ENCODE measurements at places on chromosomes 1 and 21.
A peak's percentile ranks its signal among the peaks of the same experiment; 100 is the strongest.

DNA sequence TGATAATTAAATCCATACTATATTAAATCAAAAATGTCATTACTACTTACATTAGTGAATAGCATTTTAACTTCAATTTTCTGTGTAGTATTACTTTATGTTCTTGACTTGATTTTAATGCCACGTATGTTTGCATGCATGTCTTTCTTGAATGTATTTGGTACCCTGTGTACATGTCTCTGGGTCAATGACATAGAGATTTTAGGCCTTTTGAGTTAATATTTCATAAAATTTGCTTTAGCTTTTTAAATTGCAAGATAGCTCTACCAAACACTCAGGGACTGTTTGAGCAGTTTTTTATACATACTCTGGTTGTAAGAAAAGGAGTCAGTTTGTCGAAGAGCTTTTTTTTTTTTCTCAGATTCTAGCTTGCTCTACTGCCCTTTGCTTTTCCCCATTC lies 1.5 kb downstream of the MLLT11 start:
- no peak for DNase-seq

DNA sequence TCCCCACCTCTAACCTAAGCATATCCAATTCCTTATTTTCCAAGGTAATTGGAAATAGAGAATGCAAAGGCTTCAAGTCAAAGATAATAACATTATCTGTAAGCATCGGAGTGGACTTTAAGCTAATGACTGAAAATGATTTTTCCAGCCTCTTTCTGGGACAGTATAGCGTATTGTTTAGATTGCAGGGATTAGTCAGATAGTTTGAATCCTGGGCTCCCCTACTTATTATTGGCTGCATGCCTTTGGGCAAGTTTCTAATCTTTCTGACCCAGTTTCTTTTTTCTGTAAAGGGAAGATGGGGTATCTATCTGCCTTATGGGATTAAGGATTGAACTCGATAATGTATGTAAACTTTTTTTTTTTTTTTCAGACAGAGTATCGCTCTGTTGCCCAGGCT lies 1.5 kb upstream of the CDC20 start:
- DNase-seq, result no peak

DNA sequence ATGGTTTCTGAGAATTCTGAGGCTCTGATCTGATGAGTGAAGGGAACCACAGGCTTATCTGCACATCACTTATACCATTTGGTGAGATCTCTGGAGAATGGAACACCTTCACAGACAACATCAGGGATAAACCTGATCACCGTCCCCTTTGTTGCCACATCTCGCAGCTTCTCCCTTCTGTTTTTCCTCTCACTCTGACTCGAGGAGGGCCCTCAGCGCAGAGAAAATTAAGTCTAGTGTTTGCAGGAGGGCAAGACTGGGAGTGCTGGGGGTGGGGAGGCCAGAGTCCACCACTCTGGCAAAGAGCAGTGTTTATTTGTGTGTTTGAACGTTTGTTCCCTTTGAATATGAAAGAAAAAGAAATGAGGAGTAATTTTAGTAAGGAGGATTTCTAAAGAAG lies 29.0 kb upstream of the BATF3 start:
- no peak for DNase-seq

GRCh38 chr1:154777781-154778180 lies 92.3 kb downstream of the KCNN3 start:
- DNase-seq, result no peak

- DNase-seq, result no peak
Observed at GRCh38 chr1:243727503-243728203, 122.4 kb downstream of the AKT3 start.

- no peak for DNase-seq
Observed at GRCh38 chr1:184824691-184825323, 70.1 kb upstream of the EDEM3 start.

- DNase-seq, result peak; percentile 68
Observed at GRCh38 chr21:21163904-21164303, 165.7 kb downstream of the NCAM2 start.

DNA sequence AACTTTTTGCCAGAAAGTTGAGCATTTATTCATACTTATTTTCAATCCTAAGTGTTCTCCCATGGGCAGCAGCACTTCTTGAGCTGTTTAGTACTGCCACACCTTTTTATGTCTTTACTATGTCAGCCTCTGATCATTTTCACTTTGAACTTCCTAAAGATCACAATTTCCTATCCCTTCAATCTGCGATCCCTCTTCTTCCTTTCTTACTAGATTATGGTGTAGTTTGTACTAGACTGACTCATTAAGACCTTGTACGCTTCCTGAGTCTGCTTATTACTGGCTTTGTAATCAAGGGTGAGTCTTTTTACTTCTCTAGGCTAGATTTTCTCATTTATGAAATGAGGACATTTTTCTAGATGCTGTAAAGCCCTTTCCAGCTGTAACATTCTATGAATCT lies 55.1 kb downstream of the LRIG2 start:
- DNase-seq, result no peak

GRCh38 chr21:21690068-21690665 lies 692.0 kb downstream of the NCAM2 start:
- DNase-seq, result no peak

- DNase-seq, result no peak
Observed at GRCh38 chr1:29211086-29212030, 19.4 kb downstream of the MECR start.

GRCh38 chr1:111234866-111235265 lies 7.4 kb downstream of the CHI3L2 start:
- peak; percentile 47 for DNase-seq

- no peak for DNase-seq
Observed at GRCh38 chr1:156664767-156665411, 12.3 kb downstream of the NES start.

- no peak for DNase-seq
Observed at GRCh38 chr1:26372039-26372438, 511 bp downstream of the ZNF683 start.

- peak; percentile 72 for DNase-seq
Observed at GRCh38 chr1:234114648-234115307, 210.3 kb downstream of the SLC35F3 start.

- DNase-seq, result no peak
Observed at GRCh38 chr1:20733360-20733975, 965 bp upstream of the SH2D5 start.

DNA sequence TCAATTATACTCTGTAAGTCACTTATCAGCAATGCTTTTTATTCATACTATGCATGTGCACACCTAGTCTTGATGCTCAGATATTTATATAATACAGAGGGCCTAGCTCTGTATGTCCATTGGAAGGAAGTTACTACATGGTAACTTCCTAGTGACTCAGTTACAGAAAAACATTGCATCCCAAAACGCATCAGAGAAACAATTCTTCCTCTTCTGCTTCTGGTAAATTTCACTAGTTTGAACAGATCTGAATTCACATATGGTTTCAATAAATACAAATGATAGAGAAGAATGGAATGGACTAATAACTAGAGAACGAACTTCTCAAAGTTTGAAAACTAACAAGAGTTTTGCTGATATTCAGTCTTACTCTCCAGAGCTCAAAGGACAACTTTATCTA lies 811.3 kb upstream of the ADGRL2 start:
- no peak for DNase-seq

DNA sequence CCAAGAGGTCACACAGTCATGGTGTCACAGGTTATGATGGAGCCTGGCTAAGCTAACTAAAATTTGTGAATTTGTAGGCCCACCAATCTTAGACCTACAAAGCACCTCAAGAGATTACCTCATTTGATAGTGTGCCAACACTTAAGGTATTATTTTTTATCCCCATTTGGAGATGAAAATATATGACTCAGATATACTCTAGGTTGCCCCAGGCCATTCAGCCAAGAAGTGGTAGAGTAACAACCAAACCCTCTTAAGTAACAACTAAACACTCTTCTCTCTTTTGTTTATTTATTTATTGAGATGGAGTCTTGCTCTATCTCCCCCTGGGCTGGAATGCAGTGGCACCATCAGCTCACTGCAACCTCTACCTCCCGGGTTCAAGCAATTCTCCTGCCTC lies 14.3 kb downstream of the NPL start:
- no peak for DNase-seq

DNA sequence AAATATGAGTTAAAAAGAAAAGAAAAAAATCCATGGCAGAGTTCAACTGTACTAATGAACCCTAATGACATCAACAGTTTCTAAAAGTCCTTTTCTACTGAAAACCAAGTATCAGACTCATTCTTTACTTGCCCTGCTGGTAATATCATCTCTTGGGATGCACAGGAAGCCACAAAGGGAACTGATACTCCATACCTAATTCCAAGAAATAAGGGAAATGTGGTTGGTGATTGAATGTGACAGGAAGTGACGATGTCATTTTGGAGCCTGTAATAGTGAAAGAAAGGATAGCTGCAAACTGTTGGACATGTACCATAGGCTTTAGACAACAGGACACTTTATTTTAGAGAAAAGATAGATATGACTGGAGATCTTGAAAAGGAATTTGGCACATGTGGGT lies 98.7 kb upstream of the VAV3 start:
- no peak for DNase-seq

GRCh38 chr1:170146720-170147263 lies 1.0 kb downstream of the NTMT2 start:
- no peak for DNase-seq

DNA sequence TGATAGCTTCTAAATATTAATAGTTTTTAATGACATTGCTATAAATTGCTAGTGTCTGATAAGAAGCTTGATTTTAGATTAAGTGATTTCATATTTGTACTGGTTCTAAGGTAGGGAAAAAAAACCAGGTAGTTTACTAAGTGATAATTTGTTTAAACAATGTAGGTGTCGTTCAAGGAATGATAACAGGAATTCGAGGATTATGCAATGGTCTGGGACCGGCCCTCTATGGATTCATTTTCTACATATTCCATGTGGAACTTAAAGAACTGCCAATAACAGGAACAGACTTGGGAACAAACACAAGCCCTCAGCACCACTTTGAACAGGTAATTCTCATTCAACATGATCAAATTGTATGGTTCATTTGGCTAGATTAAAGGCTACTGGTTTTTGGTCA lies 52.4 kb downstream of the SASS6 start:
- DNase-seq, result no peak

GRCh38 chr1:110688514-110688913 lies 13.8 kb upstream of the KCNA3 start:
- no peak for DNase-seq

- DNase-seq, result no peak
Observed at GRCh38 chr1:112687361-112687760, 12.9 kb downstream of the MOV10 start.

GRCh38 chr1:226510453-226510852 lies 38.1 kb upstream of the STUM start:
- DNase-seq, result no peak

DNA sequence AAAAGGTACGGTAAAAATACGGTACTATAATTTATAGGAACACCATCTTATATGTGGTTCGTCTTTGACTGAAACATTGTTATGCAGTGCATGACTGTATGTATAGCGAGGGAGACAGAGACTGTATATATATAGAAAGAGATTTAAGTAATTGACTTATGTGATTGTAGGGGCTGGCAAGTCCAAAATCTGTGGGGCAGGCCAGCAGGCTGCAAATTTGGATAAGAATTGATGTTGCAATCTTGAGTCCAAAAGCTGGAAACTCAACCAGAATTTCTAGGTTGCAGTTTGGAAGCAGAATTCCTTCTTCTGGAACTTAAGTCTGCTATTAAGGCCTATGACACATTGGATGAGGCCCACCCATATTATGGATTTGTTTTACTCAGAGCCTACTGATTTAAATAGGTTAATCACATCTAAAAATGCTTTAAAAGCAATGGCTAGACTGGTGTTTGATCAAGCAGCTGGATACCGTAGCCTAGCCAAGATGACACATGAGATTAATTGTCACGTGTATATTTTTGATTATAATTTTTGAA lies 42.0 kb downstream of the LAMC1 start:
- DNase-seq, result no peak

GRCh38 chr1:94286864-94287437 lies 49.6 kb upstream of the ARHGAP29 start:
- DNase-seq, result no peak

DNA sequence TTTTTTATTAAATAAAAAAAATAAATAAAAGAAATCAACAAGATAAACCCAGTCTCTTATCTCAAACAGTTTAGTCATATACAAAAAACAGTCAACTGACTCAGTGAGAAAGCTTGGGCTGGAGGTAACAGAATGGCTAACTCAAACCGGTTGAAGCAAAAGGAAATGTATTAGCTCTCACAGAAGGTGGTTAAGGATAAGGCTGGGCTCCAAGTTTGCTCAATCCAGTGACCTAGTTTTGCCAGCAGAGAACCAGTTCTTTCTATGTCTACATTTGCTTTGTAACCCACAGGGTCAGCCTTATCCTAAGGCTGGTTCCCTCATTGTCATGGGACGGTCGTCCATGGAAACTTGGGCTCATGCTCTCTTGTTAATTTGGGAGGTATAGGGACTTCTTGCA lies 144.5 kb upstream of the L1TD1 start:
- no peak for DNase-seq

DNA sequence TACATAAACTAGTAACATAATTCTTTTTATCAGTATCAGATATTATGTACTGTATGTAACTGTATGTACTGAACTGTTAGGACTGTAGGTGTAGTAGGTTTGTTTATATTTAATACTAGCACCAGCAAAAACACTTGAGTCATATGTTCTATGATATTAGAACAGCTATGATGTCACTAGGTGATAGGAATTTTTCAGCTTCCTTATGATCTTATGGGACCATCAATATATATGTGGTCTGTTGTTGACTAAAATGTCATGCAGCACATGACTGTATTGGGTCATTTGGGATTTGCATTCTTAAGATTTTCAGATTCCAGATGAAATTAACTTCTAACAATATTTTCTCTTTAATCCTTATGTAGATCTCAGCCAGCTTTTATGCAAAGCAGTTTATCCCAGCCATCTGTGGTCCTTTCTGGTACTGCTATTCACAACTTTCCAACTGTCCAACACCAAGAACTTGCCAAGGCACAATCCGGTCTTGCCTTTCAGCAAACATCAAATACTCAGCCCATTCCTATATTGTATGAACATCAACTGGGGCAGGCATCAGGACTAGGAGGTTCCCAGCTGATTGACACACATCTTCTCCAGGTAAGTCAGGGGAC lies 38.3 kb upstream of the MYOCOS start:
- no peak for DNase-seq

GRCh38 chr1:162976628-162977027 lies 92.5 kb upstream of the RGS4 start:
- DNase-seq, result no peak
